Non-pigmented ciliary epithelial cell (primary cell): ENCODE measurements at places on chromosomes 4 and X.

GRCh38 chr4:19403786-19404370, 847.8 kb upstream of the SLIT2 start:
- no peak for DNase-seq

DNA sequence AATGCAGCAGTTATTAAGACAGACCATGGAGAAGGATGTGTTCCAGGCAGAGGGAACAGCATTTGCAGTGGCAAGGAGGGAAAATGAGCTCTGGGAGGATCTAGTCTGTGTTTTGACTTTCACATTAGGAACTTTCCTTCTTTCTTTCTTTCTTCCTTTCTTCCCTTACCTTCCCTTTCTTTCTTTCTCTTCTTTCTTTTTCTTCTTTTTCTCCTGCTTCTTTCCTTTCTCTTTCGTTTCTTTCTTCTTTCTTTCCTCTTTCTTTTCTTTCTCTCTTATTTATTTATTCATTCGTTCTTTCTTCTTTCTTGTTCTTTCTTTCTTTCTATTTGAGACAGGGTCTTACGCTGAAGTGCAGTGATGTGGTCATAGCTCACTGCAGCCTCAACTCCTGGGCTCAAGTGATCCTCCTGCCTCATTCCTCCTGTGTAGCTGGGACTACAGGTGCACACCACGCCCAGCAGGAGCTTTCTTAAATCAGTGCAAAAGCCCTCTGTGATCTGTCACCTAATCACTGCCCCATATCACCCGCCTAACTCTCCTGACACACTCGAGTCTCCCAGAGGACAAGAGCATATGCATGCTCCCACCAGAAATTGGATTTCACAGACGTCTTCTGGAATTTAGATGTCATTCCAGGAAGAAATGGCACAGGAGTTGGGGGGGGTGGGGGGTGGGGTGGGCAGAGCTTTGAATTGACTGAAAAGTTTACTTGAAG, 15.4 kb upstream of the SPATA4 start:
- DNase-seq = no peak

GRCh38 chrX:135531813-135532212, 11.4 kb downstream of the INTS6L start:
- DNase-seq = no peak

DNA sequence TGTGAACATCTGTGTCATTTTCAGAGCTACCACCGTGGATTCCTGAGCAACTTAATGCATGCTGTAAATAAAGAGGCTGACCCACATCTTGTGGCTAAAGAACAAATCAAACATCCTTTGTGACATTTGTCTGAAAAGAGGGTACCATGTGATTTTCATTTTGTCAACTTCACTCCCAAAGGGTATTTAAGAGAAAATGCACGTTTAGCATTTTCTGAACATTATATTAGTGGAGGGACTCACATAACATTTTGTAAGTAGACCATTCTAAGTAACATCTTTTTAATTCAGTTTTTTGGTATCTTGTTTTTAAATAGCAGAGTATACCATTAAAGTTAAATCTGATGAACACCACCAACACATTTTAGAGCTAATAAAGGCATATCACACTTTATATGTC, 17.0 kb upstream of the CPE start:
- DNase-seq = no peak

DNA sequence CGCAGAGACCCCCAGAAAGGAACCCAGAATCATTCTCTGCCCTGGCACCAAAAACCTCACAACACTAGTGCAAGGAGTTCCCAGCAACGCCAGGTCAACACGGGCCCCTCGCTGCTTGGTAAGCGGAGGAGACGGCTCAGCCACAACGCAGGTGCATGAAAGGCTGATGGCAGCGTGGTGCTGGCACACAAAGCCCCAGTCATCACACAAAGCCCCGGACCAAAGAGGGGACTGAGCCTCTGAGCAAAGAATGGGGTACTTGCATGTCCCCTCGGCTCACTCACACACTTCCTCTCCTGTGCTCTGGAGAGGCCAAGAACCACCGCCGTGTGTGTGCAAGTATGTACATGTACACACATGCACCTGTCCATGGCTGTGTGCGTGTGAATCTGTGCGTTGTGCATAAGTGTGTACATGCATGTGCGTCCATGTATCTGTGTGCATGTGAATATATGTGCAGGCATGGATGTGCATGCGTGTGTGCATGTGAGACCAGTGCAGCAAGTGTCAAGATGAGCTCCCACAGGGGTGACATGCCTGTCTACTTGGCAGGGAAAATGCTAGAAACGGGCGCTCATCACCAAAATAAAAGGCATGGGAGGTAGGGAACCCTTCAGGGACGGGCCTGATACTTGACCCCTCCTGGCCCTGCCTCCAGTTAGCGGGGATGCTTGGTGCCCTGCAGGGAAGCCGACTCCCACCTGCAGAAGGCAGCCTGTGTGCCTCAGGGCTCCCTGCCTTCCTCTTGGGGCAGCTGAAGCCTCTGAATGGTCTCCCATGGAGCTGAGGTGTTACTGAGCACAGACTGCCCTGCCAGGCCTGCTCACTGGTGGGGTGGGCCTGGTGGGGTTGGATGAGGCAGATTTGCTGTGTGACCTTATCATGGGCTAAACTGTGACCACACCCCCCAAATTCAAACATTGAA, 60.4 kb downstream of the ZFYVE28 start:
- DNase-seq = no peak

GRCh38 chrX:37509349-37509748, 62.1 kb upstream of the LANCL3 start:
- no peak for DNase-seq

DNA sequence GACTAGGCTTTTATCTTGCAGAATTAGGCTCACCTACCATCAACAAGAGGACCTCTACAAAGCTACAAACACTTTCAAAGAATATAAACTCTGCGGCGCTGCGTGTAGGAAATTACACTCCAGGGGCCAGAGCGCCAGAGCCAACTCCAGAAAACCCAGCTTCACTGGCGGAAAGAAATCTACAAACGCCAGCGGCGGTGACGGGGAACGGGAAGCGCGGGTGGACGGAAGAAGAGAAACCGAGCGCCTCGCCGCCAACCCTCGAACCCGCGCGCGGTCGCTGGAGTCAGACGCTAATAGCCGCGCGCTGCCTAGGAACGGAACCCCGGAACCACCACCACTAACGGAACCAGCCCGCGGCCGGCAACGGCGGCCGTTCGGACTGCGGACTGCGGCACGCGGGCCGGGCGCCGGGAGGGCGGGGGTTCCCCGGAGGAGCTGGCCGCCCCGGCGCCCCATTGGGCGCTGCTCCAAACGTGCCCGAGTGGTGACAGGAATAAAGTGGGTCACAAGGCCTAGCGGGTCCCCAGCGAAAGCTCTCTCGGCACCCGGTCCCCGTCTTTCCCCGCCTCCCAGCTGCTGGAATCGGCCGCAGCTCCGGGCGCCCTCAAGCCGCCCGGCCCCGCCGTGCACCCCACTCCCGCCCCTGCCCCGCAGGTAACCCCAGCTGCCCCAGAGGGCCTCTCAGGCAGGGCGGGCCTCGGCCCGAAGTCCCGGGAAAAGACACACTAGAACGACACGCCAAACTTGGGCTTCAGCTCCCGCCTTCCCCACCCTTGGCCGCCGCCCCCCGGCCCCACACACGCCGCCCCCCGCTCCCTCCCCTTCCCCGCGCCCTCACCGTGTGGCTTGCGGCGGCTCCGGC, 836 bp downstream of the CLOCK start:
- DNase-seq = no peak

GRCh38 chr4:122793811-122794210, 32.8 kb upstream of the FGF2 start:
- no peak for DNase-seq

GRCh38 chrX:39814391-39814790, 283.4 kb downstream of the BCOR start:
- DNase-seq = no peak

DNA sequence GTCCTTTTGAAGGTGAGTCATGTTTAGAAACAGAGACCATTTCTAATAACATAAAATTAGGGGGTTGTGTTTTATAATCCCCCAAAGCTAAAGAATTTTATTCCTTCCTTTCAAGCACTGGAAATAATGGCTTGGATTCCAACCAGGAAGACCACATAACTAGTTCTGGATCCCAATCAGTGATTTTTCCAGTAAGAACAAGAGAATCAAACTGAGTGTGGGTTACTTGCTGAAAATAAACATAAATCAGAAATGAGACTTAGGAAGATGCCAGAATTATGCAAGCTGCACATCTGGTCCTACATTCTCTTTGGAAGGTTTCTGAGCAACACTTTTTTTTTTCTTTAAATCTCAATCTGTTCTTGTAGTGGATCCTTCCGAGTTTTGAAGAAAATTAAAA, 76.3 kb downstream of the SOWAHB start:
- no peak for DNase-seq

DNA sequence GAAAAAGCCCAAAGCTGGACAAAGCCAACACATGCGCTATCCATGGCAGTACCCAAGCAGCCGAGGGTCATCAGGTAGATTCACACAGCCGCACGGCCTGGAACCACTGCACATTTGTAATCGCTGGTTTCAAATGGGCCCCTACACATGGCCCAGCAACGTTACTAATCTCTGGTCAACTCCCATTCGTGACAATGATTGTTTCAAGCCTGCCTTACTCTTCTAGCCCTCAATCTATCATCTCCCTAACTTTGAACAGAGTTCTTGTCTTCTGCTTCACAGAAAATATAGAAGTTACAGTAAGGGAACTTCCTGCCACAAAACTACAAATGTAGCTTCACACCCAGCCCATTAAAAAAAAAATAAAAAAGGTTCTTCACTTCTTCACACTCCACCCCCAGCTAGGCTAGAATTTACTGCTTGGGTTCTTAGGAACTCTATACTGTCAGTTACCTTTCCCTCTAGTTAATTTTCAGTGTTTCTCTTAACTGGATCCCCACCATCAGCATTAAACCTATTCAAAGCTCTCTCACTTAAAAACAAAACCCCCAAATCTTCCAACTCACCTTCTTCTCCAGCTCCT, 24.2 kb downstream of the CASP3 start:
- no peak for DNase-seq

- DNase-seq = no peak
Observed at GRCh38 chr4:1033840-1034551, 22.6 kb downstream of the FGFRL1 start.

DNA sequence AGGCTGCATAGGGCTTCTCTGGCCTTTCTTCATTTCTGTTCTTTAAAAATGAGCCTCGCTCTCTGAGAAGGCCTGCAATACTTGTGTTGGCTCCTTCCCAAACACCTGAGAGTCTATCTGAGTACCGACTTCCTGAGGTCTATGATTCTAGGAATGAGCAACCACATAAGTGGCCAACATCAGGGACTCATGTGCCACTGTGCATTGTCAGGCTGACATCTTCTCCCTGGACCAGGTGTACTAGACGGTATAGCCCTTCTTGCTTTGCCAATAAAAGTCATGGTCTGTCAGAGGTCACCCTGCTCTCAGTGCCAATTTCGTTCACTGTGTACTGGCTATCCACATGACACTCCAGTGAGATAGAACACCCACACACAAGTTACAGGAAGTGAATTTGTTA, 67.4 kb upstream of the EPHA5 start:
- DNase-seq = no peak

GRCh38 chr4:36064117-36064516, 180.2 kb downstream of the ARAP2 start:
- no peak for DNase-seq

DNA sequence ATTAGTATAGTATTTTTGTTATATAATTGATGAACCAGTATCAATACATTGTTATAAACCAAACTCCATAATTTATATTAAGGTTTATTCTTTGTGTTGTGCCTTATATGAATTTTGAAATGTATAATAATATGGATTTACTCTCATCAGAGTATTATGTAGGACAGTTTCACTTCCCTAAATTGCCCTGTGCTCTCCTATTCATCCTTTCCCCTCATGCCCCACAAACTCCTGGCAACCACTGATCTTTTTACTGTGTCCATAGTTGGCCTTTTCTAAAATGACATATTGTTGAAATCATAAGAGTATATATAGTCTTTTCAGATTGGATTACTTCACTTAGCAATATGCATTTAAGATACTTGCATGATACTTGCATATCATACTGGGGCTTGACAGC, 958.1 kb upstream of the GRID2 start:
- no peak for DNase-seq

GRCh38 chrX:1658071-1658491, 43.2 kb downstream of the ASMT start:
- no peak for DNase-seq

DNA sequence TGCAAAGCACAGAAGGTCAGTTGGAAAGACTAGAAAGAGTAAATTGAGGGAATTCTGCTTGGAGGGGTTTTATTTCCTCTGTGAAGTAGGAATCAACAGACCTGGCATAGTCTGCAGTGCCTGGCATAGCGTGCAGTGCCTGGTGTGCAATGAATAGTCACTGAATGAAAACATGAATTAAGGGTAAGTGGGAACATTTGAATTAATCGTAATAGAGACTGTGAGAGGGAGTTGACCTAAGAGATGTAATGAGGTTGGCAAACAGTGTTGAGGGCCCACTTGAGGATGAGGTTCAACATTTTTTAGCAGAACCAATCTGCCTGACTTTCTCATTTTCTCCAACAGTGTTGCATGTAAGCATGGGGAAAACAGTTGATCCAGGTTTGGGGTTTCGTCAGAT, 377.2 kb upstream of the FTHL17 start:
- no peak for DNase-seq

DNA sequence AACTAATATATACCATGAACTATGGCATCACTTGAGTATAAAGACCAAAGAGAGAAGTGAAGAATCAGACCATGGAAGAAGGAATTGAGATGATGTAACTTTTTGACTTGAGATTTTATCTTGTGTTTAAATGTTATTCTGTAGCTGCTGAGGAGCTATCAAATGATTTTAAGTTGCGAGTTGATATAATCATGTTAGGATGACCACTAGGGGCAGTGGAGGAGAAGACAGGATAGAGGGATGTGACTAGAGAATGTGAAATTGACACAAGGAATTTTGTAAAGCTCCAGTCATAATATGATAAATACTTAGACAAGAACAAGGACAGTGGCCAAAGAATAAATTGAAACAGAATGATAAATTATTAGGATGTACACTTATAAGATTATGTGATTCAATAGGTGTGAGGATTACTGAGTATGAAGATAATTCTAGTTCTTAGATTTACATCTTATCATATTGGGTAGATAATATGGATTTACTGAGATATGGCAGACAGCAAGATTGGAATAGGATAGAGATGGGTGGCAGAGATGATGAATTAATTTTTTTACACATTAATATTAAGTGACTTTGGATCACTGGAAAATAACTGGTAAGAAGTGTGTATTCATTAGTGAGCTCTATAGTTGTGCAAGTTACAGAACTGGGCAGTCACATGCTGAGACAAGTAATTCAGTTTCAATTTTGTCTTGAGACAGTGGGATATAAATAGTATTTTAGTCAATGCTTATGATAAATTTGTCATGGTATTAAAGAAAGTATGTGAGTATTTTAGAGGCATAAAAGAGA, 816.0 kb upstream of the PCDH10 start:
- no peak for DNase-seq
